ENCODE measurements at places on chromosomes 1 and 21.

- no peak for DNase-seq
Measured at GRCh38 chr21:25660233-25660632, 21.2 kb downstream of the JAM2 start.

GRCh38 chr1:57179001-57179400 is 213.2 kb upstream of the C8B start:
- DNase-seq: no peak

DNA sequence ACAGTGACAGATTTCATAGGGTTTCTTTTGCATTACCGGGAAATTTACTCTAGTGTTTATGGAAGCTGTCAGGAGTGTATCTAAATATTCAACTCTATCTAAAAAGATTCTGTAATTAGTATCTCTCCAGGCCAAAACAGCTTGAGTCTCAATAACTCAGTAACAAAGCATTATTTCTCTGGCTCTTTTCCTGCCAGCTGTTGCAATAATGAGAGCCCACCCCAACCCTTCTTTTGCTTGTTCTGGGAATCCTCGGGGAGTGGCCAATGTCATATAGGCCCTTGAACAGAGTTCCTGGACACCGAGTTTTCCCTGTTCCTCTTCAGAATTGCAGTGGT is 120.1 kb upstream of the SGIP1 start:
- DNase-seq: no peak

- DNase-seq: no peak
Measured at GRCh38 chr1:200646515-200646914, 23.2 kb downstream of the DDX59 start.

GRCh38 chr1:63975481-63975880 is 201.7 kb downstream of the ROR1 start:
- no peak for DNase-seq

GRCh38 chr1:109818988-109819764 is 55.5 kb upstream of the EPS8L3 start:
- DNase-seq: no peak

- DNase-seq: no peak
Measured at GRCh38 chr1:41626146-41626545, 141.7 kb upstream of the EDN2 start.

DNA sequence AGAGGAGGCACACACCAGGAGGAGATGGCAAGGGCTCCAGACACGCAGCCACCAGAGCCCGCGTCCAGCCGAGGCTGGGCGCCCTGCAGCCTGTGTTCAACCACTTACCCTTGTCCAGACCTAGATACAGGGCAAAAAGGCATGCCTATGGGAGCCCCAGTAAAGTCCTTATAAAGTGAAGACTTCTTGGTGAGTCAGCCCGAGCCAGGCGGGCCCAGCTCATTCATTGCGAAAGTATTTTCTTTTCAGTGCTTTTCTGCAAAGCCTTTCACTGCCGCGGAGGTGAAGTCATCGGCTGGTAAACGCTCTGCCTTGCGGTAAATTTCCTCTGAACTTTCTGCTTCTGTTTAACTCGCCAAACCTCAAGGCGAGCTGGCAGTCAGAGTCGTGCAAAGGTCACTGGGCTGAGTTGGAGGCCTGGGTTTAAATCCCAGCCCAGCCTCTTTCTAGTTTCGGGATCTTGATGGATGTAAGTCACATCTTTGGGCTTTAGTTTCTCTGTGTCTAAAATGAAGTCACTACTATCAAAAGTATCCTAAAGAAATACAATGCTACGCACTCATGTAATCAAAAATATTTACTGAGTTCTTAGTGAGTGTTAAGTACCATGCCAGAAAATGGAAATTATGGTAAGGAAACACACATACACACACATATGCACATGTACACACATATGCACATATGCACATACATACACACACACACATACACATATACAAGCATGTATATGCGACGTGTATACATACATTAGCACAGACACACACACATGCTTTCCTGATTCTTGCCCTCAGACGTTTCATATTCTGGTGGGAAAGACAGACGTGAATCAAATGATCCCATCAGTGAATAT is 54.7 kb upstream of the IFFO2 start:
- peak; percentile 36 for DNase-seq

All from frontal cortex (tissue), 4 donors.